IMR-90 (cell line): ENCODE measurements at places on chromosomes 7 and 10. TPM values are rescaled to one million over a fixed set of nuclear protein-coding genes. Genes with fewer than 3 reads are reported as not detected.
A peak's percentile ranks its signal among the peaks of the same experiment; 100 is the strongest.

GRCh38 chr10:100186253-100187212 is 704 bp upstream of the ERLIN1 start:
- H3K27ac ChIP-seq = peak overlapping the region; percentile 54
- H3K36me3 ChIP-seq = peaks cover 8% of the 10 kb centered on the region
- DNase-seq = peak; percentile 41
- H3K4me3 ChIP-seq = peak overlapping the region; percentile 54

- H3K27me3 ChIP-seq = no peaks in the 10 kb centered on the region
- H3K4me1 ChIP-seq = no peaks in the 10 kb centered on the region
- H3K4me3 ChIP-seq = no peak overlapping the region
- H3K36me3 ChIP-seq = peaks cover 5% of the 10 kb centered on the region; the same call in 1 of the 2 replicates
- DNase-seq = no peak
- no peak overlapping the region for H3K27ac ChIP-seq
Measured at GRCh38 chr7:105462765-105463420, 59.2 kb downstream of the PUS7 start.

DNA sequence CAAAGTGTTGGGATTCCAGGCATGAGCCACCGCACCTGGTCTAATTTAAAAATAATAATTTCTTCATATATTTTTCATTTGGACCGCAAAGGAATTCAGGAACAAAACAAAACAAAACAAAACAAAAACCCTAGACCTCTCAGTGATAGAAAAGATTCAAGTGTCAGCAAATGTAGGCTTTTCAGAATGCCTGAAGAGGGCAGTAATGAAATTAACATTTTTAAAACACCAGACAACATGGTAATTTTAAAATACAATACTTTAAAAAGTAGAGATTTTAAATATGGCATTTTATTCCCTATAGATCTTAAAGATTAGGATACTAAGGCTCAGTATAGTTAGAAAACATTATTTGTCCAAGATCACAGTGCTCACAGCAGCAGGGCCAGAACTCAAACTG is 36.6 kb downstream of the DNMBP start:
- H3K27ac ChIP-seq = no peak overlapping the region
- DNase-seq = no peak
- H3K27me3 ChIP-seq = no peaks in the 10 kb centered on the region
- H3K4me3 ChIP-seq = no peak overlapping the region

DNA sequence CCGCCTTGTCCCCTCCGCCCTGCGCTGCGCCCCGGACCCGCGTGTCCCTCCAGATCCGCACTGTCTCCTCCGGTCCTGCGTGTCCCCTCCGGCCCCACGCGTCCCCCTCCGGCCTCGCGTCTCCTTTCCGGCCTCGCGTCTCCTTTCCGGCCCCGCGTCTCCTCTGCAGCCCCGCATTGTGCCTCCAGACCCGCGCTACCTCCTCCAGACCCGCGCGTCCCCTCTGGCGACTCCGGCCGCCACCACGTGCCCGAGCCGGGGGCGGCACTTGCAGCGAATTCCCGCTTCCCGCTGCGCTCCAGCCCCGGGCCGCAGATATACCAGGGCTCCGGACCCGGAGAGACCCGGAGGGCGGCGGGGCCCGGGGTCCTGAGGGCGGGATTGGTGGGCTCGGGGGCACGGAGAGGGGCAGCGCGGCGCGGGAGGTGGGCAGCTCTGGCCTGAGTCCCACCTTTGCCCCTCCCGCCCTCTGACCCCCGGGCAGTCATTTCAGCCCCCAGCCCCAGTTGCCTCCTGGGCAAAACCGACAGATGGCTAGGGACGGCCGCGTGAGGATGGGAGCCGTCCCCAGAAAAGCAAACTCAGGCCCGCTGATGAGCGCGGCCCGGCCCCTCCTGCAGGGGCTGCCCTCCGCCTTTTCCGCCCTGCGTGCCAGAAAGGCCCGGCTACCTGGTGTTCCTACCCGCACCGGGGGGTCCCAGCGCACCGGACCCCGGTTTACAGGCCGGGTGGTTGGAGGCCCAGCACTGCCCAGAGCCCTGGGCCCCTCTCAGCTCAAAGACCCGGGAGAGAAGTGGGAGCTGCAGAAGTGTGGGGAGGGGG is 56.5 kb downstream of the RBM17 start:
- peak overlapping the region; percentile 75 for H3K4me3 ChIP-seq
- no peaks in the 10 kb centered on the region for H3K27me3 ChIP-seq
- peaks cover 9% of the 10 kb centered on the region for H3K36me3 ChIP-seq
- DNase-seq = no peak
- peaks cover 21% of the 10 kb centered on the region for H3K4me1 ChIP-seq
- peak overlapping the region; percentile 93 for H3K27ac ChIP-seq

GRCh38 chr10:84012831-84013458 is 126.4 kb upstream of the GHITM start:
- no peaks in the 10 kb centered on the region for H3K36me3 ChIP-seq
- H3K4me3 ChIP-seq = no peak overlapping the region
- H3K27ac ChIP-seq = no peak overlapping the region
- no peaks in the 10 kb centered on the region for H3K4me1 ChIP-seq
- DNase-seq = no peak

DNA sequence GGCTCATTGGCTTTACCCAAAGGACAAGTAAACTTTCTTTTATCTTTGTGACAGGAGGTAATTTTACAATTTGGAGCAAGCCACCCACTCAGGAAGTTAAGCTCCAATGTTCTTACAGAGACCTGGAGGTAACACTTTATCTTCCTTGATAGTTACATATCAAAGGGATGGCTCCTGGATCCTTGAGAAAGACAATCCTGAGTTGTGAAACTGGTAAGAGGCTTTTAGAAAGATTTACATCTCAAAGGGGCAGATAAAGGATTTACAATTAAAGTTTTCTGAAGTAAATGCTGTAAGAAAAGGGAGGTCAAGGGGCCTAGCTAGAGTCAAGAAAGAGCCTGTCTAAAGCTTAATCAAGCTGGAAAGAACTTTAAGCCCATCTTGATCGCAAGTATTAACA is 124.4 kb upstream of the ZNF804B start:
- H3K27ac ChIP-seq = no peak overlapping the region
- H3K27me3 ChIP-seq = no peaks in the 10 kb centered on the region
- no peak for DNase-seq

GRCh38 chr10:27884185-27884641 is 114.7 kb downstream of the ODAD2 start:
- no peak overlapping the region for H3K4me3 ChIP-seq
- no peaks in the 10 kb centered on the region for H3K36me3 ChIP-seq
- no peaks in the 10 kb centered on the region for H3K27me3 ChIP-seq
- no peak overlapping the region for H3K27ac ChIP-seq
- DNase-seq = no peak

- no peak overlapping the region for H3K4me3 ChIP-seq
- no peak overlapping the region for H3K27ac ChIP-seq
- peaks cover 15% of the 10 kb centered on the region for H3K4me1 ChIP-seq
- no peaks in the 10 kb centered on the region for H3K36me3 ChIP-seq
- no peaks in the 10 kb centered on the region for H3K27me3 ChIP-seq
- peak; percentile 69 for DNase-seq
Measured at GRCh38 chr7:116173051-116174028, 37.0 kb upstream of the TES start.

GRCh38 chr7:153276394-153276793 is 516.8 kb downstream of the ACTR3B start:
- H3K36me3 ChIP-seq = no peaks in the 10 kb centered on the region
- H3K4me1 ChIP-seq = no peaks in the 10 kb centered on the region
- DNase-seq = no peak
- H3K27ac ChIP-seq = no peak overlapping the region
- H3K27me3 ChIP-seq = no peaks in the 10 kb centered on the region

GRCh38 chr7:45712057-45712689 is 138.0 kb downstream of the ADCY1 start:
- no peaks in the 10 kb centered on the region for H3K36me3 ChIP-seq
- H3K4me3 ChIP-seq = no peak overlapping the region
- no peak for DNase-seq
- no peak overlapping the region for H3K27ac ChIP-seq
- H3K4me1 ChIP-seq = no peaks in the 10 kb centered on the region; the same call in 1 of the 2 replicates

GRCh38 chr7:29508608-29509007 is 55.0 kb upstream of the PRR15 start:
- no peak overlapping the region for H3K27ac ChIP-seq
- no peaks in the 10 kb centered on the region for H3K4me1 ChIP-seq
- no peaks in the 10 kb centered on the region for H3K36me3 ChIP-seq
- H3K4me3 ChIP-seq = no peak overlapping the region
- no peak for DNase-seq

- no peak for DNase-seq
- no peak overlapping the region for H3K27ac ChIP-seq
- H3K27me3 ChIP-seq = no peaks in the 10 kb centered on the region; the same call in 1 of the 2 replicates
- H3K36me3 ChIP-seq = no peaks in the 10 kb centered on the region
Measured at GRCh38 chr7:42389697-42390096, 152.7 kb upstream of the GLI3 start.

DNA sequence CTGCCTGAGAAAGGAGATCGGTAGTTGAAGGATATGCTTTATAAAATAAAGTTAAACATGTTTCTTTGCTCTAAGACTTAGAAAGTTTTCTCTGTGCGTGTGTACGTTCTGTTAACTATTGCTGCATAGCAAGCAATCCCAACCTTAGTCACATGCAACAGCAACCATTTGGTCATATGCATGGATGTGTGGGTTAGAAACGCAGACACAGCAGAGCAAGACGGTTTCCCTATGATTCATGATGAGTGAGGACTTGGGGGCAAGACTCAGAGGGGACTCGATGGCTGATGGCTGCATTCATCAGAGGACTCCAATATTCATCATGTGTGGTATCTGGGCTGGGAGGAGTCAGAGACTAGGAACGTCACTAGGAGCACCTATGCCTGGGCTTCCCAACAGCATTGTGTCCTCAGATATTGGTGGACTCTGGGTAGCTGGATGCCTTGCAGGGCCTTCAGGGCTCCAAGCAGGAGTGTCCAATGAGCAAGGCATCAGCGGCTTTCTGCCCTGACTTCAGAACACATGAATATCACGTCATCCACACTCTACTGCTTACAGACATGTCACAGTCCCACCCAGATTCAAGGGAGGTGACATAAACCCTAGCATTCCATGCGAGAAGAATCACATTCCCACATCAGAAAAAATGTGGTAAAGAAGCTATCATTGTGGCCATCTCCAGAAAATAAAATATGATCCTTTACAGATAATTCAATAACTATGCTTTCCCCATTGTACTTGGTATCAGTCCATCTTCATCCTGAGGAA is 731.2 kb downstream of the TNS3 start:
- no peaks in the 10 kb centered on the region for H3K27me3 ChIP-seq
- peak; percentile 79 for DNase-seq
- H3K36me3 ChIP-seq = no peaks in the 10 kb centered on the region
- H3K4me1 ChIP-seq = peaks cover 6% of the 10 kb centered on the region; the same call in 1 of the 2 replicates
- no peak overlapping the region for H3K4me3 ChIP-seq
- H3K27ac ChIP-seq = no peak overlapping the region

GRCh38 chr7:124276005-124276622 is 243.2 kb upstream of the TMEM229A start:
- no peaks in the 10 kb centered on the region for H3K36me3 ChIP-seq
- DNase-seq = peak; percentile 22
- H3K27ac ChIP-seq = no peak overlapping the region
- H3K27me3 ChIP-seq = no peaks in the 10 kb centered on the region

DNA sequence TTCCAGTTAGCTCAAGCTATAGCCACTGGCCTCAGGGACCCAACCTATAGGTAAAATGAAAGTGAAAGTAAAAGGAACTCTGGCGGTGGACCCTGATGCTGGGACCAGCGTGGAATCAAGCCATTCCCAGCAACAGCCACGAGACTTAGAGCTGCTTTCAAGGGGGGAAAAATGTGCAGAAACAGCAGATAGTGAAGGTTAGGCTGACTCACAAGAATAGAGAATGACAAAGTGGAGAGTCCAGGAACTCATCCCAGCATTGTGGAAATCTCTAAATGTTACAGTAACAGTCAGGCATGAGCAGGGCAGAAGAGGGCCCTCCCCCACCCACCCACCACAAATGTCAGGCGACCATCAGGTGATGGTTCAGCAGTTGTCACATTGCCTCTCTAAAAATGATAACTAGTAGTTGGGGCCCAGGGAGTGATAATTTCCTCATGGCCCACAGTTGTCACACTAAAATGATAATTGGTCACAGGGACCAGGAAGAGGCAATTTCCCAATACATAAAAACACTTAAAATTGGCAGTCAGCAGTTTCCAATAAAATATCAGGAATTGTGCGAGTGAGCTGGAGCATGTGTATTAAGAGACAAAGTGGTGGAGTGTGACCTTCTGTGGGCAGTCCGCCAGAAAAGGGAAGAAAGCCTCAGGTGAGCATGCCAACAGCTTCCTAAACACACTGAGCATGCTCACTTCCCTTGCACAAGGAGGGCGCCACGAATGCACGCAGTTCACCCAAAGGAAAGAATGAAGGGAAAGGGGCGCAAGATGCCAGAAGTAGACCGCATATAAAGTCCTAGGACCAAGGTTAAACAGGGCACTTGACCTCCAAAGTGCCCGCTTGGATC is 129.8 kb upstream of the PPP1R3A start:
- DNase-seq = peak; percentile 23
- no peaks in the 10 kb centered on the region for H3K36me3 ChIP-seq
- 0 out of 2 replicates have a peak, but pooled peaks cover 2% of the 10 kb centered on the region for H3K4me1 ChIP-seq
- no peak overlapping the region for H3K27ac ChIP-seq
- no peaks in the 10 kb centered on the region for H3K27me3 ChIP-seq

GRCh38 chr7:158121441-158122045 is 466.1 kb downstream of the PTPRN2 start:
- no peak overlapping the region for H3K27ac ChIP-seq
- H3K4me3 ChIP-seq = no peak overlapping the region
- DNase-seq = no peak
- no peaks in the 10 kb centered on the region for H3K27me3 ChIP-seq

- no peak overlapping the region for H3K27ac ChIP-seq
- peaks cover 2% of the 10 kb centered on the region; the same call in 1 of the 2 replicates for H3K4me1 ChIP-seq
- DNase-seq = peak; percentile 55
- H3K27me3 ChIP-seq = no peaks in the 10 kb centered on the region
- H3K4me3 ChIP-seq = no peak overlapping the region
Measured at GRCh38 chr7:12949060-12949931, 261.9 kb downstream of the ARL4A start.

- H3K27ac ChIP-seq = no peak overlapping the region
- no peaks in the 10 kb centered on the region for H3K36me3 ChIP-seq
- no peak overlapping the region for H3K4me3 ChIP-seq
Measured at GRCh38 chr10:91756286-91756685, 41.9 kb upstream of the TNKS2 start.

DNA sequence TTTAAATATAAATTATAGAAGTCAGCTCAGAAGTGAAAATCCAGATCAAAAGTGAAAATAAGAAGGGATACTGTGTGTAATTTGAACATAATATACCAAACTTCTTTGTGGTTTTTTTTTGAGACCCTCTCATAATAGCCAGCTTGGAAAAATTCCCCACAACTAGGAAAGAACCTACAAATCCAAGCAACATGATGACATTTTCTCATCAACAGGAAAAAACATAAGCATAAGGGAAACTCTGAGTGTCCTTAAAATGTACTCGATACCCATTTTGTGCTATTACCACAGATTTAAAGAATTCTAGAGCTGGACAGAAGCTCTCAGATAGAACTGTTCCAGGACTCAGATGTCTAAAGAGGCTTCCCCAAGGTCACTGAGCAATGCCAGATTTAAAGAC is 214.8 kb upstream of the KLF14 start:
- no peak overlapping the region for H3K27ac ChIP-seq
- H3K4me1 ChIP-seq = peaks cover 24% of the 10 kb centered on the region
- no peaks in the 10 kb centered on the region for H3K27me3 ChIP-seq
- peaks cover 18% of the 10 kb centered on the region for H3K36me3 ChIP-seq

IFIT1 gene
- 6.8 and 7.5 TPM in 2 replicates for total RNA-seq

SYT15 gene
- 0.54 and 1.1 TPM in 2 replicates for total RNA-seq

POLR3A gene
- total RNA-seq = 21.4 and 24.4 TPM in 2 replicates

ST8SIA6 gene
- 0.18 and 0.56 TPM in 2 replicates for total RNA-seq

TMEM176A gene
- total RNA-seq = not detected in 2 replicates

ADAMTS14 gene
- under 0.01 TPM in 2 replicates for total RNA-seq

CYP2C18 gene
- not detected in 2 replicates for total RNA-seq

ACTL6B gene
- not detected in 2 replicates for total RNA-seq

DOCK1 gene
- 71.0 and 79.2 TPM in 2 replicates for total RNA-seq

MALSU1 gene
- total RNA-seq = 30.5 and 47.8 TPM in 2 replicates

ACSM6 gene
- not detected in 2 replicates for total RNA-seq
